ENCODE measurements at places on chromosomes 4 and X.

DNA sequence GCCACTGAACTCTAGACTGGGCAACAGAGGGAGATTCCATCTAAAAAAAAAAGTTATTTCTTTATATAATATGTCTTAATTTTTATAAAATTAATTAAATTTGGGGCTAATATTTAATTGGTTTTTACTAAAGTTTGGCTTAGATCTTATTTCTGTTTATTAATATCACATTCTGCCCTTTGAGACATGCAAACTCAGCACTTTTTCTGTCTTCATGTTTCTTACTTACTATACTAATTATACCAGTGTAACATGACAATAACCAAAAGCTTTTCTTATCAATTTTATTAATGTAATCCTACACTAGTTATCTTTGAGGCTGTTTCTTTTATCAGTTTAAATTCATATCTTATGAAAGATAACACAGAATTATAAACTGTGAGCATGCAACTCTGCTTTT is 475.9 kb upstream of the GRID2 start:
- no peak for DNase-seq

- DNase-seq = no peak
These were observed 101.0 kb downstream of the ATP11C start for GRCh38 chrX:139831675-139832456.

- DNase-seq = no peak
These were observed 53.2 kb upstream of the ATXN3L start for GRCh38 chrX:13373027-13373426.

DNA sequence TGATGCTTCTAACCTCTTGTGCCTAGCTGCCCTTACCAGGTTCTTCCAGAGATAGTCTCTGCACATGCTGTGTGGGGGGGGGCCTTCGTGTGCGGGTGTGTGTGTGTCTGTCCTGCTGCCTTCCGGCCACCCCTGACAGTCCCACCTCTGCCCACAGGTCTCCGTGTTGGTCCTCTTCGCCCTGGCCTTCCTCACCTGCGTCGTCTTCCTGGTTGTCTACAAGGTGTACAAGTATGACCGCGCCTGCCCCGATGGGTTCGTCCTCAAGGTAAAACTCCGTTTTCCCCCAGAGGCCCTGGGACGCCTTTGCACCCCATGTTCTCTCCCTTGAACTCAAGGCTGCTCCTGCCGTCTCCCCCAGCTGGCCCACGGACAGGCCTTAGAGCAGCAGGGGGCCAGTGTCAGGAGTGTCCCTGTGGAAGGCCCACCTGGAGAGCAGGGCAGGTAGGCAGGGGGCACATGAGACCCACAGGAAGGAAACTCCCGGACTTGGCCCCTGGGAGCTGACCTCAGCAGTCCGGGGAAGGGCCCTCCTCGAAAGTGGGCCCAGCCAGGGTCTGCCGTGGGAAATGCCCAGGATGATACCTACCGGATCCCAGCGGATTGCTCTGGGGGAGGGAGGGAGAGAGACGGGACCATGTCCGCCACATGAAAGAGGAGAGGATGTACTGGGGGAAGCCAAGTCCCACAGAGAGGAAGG is 22.7 kb downstream of the NSG1 start:
- DNase-seq = no peak

DNA sequence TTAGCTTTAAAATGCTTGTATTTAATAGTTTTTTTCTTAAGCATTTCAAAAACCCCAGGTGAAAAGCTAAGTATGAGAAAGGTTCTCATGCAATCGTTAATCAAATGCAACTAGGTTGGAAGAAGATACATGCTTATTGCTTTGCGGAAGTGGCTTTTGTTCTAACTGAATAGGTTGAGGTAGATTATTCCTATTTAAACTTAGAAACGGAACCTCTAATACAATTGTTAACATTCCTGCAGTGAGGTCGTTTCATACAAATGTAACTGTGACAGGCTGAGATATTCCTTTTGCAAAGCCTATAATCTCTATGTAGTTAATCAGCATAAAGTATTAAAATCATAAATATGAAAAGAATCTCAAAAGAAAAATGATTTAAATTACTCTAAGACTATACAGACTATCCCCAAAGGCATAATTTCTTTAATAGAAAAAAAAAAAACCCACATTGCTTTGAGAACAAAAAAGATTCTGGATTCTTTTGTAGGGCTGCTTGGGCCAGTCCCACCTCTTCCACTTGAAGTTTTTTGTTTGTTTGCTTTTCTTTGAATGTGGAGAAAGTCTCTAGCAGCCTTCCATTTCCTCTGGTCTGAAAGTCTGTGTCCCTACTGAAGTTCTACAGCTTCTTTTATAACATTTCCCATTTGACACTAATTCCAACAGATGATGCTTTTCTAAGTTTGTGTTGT is 25.6 kb upstream of the SORBS2 start:
- DNase-seq = no peak

DNA sequence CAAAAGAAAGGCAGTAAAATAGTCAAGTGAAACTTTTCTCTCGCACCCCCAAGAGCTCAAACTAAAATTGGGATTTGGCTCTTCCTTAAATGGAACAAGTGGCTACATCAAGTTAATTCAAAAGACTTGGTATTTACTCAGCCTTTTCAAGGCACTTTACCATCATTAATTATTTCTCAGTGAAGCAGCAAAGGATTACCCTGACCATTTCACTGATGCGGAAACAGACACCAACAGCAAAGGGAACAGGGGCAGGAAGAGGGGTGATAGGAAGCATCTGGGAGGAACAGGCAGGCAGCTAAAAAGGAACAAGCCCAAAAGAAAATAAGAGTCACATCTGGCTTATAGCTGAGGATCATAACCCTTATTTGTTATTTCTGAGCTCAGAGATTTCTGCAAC is 2.7 kb downstream of the SCML2 start:
- DNase-seq = no peak

GRCh38 chr4:169144061-169144600 is 126.6 kb downstream of the SH3RF1 start:
- no peak for DNase-seq

GRCh38 chr4:105234582-105234981 is 87.9 kb downstream of the TET2 start:
- DNase-seq = no peak

DNA sequence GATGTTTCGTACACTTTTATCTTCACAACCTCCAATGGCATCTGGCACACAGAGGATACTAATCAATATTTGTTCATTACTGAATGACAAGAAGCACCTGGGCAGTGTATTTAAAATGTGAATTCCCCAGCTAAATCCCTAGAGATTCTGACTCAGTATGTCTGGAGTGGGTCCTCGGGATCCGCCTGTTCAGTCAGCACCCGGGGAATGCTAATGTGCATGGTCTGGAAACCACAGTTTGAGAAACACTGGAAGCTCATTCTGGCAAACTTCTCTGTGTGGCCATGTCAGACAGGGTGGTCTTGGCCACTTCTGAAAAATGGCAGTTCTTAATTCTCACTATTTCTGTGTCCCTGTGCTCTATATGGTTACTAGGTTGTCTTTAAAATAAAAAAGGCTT is 138.8 kb upstream of the VCX start:
- no peak for DNase-seq

- DNase-seq = no peak
These were observed 98.7 kb upstream of the GRIA3 start for GRCh38 chrX:123085311-123085940.

- DNase-seq = no peak
These were observed 1047.7 kb downstream of the STIM2 start for GRCh38 chr4:27908356-27908755.

- DNase-seq = no peak
These were observed 49.8 kb downstream of the LDOC1 start for GRCh38 chrX:141127146-141127545.

DNA sequence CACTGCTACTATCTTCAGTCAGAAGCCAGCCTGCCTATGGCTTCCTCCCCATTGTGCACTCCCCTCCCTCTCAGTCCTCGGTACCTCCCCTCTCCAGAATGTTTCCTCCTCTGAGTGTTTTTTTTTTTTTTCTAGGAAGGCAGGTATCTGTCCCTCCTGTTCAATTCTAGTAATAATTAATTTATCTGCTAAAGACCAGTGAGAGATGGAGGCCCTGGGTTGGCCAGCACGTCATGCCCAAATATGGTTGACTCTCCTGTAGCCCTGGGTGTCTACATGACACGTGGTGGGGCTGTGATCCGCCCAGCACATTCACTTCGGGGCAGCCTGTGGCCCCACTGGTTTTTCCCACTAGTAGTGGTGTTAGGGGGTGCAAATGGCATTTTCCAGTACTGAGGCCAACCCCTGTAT is 1.8 kb downstream of the FLNA start:
- DNase-seq = no peak

DNA sequence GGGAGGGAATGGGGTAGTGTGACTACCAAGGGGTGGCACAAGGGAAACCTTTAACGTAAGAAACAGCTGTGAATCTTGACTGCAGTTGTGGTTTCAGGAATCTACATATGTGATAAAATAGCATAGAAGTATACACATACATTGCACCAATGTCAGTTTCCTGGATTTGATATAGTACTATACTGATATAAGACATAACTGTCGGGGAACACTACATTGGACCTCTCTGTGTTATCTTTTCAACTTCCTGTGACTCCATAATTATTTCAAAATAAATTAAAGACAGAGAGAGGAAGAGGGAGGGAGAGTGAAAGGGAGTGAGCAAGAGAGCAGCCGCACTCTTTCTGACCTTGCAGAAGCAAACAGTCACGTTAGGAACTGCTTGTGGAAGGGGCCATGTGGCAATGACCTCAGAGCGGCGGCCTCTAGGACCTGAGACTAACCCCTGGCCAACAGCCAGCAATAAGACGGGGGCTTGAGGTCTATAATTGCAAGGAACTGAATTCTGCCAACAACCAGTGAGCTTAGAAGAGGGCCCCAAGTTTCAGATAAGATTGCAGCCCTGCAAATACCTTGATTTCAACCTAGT is 47.4 kb downstream of the NALF2 start:
- no peak for DNase-seq

DNA sequence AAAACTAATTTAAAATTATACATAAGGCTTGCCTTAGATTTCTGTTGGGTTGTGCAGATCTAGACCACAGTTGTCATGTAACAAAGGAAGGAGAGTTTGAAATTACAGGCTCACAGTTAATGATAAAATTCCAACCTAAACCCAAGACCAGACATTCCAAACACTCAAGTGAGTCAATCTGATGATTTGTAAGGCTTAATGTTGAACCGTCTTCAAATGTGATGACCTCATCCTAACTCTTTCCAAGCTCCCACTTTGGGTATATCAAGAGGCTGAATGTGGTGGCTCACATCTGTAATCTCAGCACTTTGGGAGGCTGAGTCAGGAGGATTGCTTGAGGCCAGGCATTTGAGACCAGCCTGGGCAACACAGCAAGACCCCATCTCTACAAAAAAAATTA is 149.2 kb downstream of the TBL1X start:
- no peak for DNase-seq

- DNase-seq = no peak
These were observed 1.3 kb downstream of the SH3TC1 start for GRCh38 chr4:8200302-8200975.

GRCh38 chr4:40702137-40702799 is 47.5 kb upstream of the NSUN7 start:
- DNase-seq = no peak

DNA sequence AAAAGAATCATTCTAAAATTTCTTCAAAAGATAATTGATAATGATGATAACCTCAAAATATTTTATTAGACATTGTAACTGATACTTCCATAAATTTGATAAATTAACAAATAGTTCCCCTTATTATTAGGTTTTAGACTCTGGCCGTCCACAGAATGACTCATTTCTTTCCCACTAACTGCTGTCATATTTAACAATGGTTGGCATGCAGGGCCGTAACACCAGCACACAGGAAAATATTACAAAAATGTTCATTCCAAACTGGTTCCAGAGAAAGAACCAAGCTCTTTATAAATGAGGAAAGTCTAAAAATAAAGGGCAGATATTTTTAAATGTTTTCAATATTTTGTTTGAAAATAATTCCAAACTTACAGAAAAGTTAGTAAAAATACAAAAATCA is 28.2 kb downstream of the WDFY3 start:
- no peak for DNase-seq

GRCh38 chr4:52939739-52940138 is 77.6 kb downstream of the RASL11B start:
- no peak for DNase-seq

GRCh38 chr4:135497563-135498152 is 1296.1 kb upstream of the PABPC4L start:
- no peak for DNase-seq

DNA sequence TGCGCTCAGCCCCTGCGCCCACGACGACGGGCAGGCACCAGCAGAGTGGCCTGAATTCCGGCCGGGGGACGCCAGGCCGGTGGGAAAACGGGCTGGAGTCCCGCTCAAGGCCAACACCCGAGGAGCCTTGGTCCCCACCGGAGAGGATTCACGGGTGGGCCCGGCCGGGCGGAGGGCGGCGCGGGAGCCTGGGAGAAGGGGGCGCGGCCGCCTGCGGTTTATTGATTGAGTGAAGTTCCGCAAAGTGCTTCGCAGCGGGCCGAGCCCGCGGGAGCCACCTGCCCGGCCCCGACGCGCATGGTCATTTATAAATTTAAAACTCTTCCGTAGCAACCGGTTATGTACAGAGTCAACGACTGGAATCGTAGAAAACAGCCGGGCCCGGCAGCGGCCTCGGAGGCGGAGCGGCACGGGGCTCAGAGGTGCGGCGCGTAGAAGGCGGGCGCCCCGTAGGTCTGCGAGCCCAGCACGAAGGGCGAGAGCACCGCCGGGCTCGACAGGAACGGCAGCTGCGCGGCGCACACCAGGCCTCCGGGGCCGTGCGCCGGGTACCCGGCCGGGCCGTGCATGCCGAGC is 3.6 kb downstream of the NKX1-1 start:
- DNase-seq = no peak

DNA sequence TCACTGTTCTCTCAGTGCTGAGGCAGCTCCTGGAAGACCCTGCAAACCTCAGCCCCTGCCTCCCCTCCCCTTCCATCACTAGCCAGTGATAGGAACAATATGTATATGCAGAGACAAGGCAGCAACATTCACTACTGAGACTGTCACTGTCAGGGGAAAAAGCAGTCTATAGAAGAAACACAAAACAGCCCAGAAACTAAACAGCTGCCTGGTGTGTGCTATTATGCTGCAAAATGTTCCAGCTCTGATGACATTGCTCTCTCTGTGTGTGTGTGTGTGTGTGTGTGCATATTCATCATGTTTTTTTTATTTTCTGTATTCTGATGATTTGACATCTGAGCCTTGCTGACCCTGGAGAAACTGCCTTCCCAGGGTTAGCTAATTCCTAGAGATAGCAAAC is 147.2 kb downstream of the SPATA18 start:
- DNase-seq = no peak

- DNase-seq = no peak
These were observed 39.7 kb downstream of the SMIM20 start for GRCh38 chr4:25953740-25954139.

DNA sequence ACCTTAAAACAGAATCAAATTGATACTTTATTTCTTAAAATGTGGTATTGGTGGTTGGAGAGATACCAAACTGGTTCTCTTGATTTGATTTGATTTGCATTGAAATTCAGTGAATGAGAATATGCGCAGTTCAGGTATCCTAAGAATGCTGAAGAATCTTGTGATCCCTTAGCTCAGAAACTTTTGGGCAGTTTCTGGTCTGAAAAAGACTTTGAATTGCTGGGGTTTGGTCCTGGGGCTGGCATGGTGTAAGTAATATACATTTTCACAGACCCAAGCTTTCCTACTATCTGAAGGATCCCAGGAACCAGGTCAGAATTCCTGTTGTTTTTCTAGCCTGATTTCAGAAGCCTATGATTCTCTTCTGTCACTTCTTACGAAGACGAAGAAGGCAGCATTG is 6.6 kb downstream of the RAB33B start:
- DNase-seq = no peak

GRCh38 chr4:139144161-139144859 is 32.7 kb downstream of the ELF2 start:
- DNase-seq = no peak
